Left ventricle myocardium superior (tissue), 1 donor: ENCODE measurements at places on chromosomes 5 and 9. TPM values are rescaled to one million over a fixed set of nuclear protein-coding genes. Genes with fewer than 3 reads are reported as not detected.

MUSK gene
- total RNA-seq = 1.3 TPM

DNA sequence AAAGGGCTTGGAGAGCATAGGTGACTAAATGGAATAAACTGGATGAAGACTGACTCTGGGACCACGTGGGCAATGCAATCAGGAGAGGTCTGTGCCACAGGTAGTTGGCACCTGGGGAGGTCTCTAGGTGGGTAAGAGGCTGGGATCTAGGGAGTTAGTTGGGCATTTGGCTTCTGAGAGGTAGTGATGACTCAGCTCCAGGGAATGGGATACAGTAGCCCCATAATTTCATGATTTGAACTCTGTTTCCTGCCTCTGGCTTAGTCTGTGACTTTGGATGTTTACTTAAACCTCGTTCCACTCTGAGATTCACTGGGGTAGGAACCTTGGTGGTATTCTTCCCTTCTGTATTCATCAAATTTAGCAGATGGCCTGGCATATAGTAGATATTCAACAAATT lies 240.8 kb downstream of the KIF4B start:
- no peak for DNase-seq

DNA sequence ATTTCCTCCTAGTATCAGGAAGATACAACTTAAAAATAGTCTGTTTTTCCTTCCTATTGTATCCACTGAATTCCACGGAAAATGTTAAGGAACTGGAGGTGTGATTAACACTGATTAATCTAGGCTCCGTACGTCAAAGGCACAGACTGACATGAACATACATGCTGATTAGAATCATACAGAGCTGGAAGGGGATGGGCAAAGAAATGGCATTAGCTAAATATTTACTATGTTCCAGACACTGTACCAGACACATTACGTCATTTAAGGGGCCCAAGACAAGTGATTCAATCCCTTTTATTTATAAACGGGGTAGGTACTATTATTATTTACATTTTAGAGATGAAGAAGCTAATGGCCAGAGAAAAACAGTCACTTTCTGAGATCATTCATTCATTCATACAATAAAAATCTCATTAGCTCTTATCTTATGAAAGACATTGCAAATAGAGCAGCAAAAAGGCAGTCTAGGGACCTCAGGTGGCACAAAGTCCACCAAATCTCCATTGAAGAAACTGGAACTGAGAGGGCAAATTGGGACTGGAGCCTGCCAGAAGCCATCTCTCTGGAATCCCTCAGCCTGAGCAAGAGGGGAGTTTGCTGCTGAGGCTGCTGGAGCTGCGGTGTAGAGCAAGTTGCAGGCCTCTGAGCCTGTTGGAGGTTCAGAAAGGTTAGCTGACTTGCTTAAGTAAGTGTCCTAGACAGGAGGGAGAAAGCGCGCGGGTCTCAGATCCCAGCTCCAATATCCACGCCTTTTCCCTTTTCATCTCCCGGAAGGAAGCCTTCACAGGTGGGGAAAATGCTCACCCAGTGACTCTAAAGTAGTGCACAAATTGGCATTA lies 1.6 kb upstream of the TGFBR1 start:
- no peak for DNase-seq

DNA sequence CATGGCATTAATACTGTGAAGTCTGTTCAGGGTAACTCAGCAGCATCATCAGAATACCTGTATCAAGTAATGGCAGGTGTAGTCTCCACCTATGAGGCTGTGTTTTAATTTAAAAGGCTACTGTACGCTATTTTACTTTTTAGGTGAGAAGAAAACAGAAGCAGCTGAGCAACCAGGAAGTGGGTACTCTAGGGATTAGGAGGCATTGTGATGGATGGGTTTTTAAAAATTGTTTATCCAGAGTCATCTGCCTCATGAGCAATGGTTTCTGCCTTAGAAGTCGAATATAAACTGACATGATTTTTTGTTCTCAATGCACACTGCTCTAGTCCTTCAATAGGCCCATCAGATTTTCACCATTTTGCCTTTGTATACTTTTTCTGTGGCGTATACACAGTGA lies 42.6 kb downstream of the PSIP1 start:
- no peak for DNase-seq

GRCh38 chr5:34915856-34916192 lies 313 bp downstream of the BRIX1 start:
- DNase-seq = no peak

DPP7 gene
- total RNA-seq = 155 TPM

DNA sequence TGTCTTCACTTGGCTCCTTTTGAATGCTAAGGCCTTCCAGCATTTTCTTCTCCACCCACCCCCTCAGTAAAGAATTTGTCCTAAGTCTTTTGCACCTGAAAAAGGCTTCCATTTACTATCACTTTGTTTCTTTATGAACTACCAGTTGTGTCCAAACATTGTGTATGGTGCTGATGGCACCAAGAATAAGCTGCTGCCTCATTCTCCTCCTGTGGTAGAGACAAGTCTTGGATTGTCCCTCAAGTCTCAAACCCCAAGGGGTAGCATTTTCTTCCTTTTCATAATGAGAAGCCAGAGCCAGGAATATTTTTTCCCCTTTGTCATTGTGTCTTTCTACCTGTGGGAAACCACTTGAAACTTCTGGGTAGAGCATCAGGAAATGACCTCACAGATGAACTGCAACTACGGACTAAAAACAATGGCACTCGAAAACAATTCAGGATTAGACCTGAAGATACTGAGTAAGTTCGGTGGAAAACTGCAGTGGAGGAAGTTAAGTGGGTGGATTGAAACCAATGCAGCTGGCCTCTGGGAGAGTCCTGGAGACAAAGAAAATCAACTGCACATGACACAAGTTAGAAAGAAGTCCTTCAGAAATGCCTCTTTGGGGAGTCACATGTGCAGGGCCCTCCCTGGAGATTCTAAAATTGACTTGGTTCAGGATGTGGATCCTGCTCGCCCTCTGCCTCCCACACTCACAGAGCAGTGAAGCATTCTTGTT lies 80.5 kb downstream of the SH3RF2 start:
- DNase-seq = no peak

- DNase-seq = no peak
Observed at GRCh38 chr5:56126487-56127179, 106.5 kb downstream of the ANKRD55 start.

DNA sequence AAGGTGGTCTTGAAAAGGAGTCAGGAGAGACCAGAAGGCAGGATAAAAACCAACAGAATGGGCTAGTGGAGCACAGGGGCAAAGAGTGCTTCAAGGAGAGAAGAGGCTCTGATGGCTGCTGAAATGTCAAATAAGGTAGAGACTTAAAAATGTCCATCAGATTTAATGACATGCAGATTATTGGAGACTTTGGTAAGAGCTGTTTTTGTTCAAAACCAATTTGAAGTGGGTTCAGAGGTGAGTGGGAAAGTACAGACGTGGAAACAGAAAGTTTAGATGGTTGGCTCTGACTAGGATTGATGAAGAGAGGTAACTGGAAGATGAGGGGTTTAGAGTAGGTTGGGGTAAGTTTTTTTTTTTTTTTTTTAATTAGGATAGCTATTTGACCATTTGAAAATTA lies 14.1 kb downstream of the SLC25A46 start:
- no peak for DNase-seq

LCN15 gene
- 0.59 TPM for total RNA-seq

FAM153A gene
- total RNA-seq = 3.5 TPM

- DNase-seq = no peak
Observed at GRCh38 chr5:10317825-10318682, 10.4 kb upstream of the CMBL start.

- DNase-seq = no peak
Observed at GRCh38 chr5:173237875-173238220, 2.8 kb upstream of the NKX2-5 start.

PRRX2 gene
- total RNA-seq = 0.20 TPM

HRH2 gene
- 58.0 TPM for total RNA-seq

DNA sequence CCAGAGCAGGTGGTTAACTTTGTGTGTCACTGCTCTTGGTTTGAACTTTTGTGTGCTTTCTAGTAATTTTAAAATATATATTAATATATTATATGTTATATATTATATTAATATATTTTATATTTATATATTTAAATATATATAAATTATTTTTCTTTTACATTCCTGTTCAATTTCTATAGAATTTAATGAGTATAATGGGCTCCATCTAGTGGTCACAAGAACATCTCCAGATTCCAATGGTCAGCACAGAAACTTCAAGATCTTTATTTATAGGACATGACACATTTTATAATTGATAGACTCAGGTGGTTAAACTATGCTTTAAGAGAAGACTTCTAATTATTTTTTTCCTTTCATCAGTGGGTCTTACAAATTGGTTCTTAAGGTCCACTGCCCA lies 39.1 kb downstream of the COL23A1 start:
- no peak for DNase-seq

DNA sequence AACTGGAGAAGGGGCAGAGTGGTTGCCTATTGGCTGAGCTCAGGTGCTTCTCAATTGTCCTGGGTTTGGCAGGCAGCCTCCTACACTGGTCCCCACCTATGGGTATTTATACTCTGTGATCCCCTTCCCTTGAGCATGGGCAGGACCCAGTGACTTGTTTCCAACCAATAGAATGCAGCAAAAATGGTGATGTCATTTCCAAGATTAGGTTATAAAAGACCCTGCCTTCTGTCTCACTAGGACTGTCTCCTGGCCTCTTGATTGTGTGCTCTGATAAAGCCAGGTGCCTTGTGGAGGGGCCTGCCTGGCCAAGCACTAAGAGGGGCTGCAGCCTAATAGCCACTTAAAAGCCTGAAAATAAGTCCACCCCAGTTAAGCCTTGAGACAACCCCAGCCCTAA lies 76.1 kb downstream of the MSX2 start:
- no peak for DNase-seq

CDH6 gene
- 2.6 TPM for total RNA-seq

GRCh38 chr5:172107571-172107970 lies 80.5 kb downstream of the STK10 start:
- no peak for DNase-seq

SH3TC2 gene
- total RNA-seq = 15.7 TPM

CSF1R gene
- total RNA-seq = 20.1 TPM

- no peak for DNase-seq
Observed at GRCh38 chr5:38639377-38640358, 83.2 kb upstream of the LIFR start.

IFNA13 gene
- total RNA-seq = not detected

DNA sequence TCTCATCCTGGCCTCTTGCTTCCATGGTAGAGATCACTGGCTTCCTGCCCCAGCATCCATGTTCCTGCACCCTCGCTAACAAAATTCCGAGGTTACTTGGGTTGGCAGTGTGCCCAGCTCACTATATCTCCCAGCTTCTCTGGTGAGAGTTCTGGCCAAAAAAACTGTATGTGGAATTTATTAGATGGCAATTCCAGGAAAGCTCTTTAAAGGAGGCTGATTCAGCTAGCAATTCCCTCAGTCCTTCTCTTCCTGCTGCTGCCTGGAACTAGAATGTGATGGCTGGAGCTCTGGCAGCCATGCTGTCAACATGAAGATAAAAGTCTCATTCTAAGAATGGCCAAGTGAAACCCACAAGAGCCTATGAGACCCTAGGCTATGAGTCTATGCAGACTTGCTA lies 88.8 kb downstream of the SECISBP2 start:
- no peak for DNase-seq

PTRH1 gene
- 13.4 TPM for total RNA-seq

GRCh38 chr9:71353720-71354119 lies 232.3 kb upstream of the TRPM3 start:
- no peak for DNase-seq

IL4 gene
- total RNA-seq = not detected
